ENCODE measurements at places on chromosomes 11 and 22.

DNA sequence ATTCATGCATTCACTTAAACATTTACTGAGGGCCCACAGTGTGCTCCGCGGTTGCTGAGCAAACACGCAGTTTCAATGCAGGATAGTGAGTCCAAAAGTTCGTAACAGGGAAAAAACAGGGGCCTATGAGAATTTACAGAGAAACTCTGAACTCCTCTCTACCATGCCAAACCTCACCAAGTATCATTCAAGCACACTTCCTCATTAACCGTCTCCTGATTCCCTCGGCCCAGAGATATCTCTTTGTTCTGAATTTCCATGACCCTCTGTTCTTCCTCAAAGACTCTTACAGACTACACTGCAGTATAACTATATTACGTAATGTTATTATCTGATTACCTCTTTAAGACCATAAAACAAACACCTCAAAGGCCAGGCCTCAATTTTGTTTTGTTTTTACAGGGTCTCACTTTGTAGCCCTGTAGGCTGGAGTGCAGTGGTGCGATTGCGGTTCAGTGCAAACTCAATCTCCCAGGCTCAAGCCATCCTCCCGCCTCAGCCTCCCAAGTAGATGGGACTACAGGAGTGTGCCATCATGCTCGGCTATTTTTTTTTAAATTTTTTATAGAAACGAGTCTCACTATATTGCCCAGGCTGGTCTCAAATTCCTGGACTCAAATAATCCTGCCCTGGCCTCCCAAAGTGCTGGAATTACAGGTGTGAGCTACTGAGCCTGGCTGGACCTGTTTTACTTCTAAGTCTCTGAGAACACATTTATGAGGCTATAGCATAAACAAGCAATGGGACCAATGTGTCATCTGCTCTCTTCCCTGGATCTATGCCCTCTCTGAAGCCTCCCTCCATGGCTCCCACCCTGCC is 3.6 kb downstream of the HPS4 start:
- DNase-seq: no peak

GRCh38 chr22:22408731-22409696 is 99.5 kb downstream of the ZNF280B start:
- peak; percentile 27 for DNase-seq

- no peak for DNase-seq
These were observed 624.8 kb upstream of the KIRREL3 start for GRCh38 chr11:127625402-127625801.

GRCh38 chr11:117490911-117491310 is 163.3 kb downstream of the CEP164 start:
- no peak for DNase-seq

GRCh38 chr22:20881231-20881630 is 22.4 kb downstream of the SNAP29 start:
- no peak for DNase-seq

DNA sequence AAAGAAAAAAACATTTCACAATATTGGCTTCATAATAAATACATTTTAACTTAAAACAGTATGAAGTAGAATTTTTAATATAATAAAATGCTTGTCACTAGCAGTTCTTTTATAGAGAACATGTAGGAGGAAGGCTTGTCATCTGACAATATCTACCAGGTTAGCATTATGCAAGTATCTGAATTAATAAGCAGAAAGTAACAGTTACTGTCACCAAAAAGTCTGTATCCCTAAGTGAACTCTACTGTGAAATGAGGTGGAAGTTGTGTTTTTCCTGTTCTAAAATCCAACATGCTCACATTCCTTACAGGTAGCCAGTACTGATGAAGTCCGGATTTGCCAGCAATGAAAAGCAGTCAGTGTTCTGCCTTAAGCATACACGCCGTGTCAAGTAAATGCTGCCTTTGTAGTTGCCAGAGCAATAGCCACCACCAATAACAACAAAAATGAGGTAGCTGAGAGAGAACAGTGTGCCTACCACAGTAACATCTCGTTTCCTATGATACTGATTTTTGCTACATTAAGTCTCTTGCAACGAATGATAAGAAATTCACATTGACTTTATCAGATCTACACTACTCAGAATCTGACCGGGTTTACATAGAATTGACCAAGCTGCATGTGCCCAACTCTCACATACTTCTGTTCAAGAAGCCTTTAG is 95.5 kb downstream of the SIK3 start:
- DNase-seq: no peak

- no peak for DNase-seq
These were observed 1578.8 kb upstream of the RAG2 start for GRCh38 chr11:38176686-38177322.

- no peak for DNase-seq
These were observed 94.5 kb upstream of the FGF3 start for GRCh38 chr11:69913591-69914285.

DNA sequence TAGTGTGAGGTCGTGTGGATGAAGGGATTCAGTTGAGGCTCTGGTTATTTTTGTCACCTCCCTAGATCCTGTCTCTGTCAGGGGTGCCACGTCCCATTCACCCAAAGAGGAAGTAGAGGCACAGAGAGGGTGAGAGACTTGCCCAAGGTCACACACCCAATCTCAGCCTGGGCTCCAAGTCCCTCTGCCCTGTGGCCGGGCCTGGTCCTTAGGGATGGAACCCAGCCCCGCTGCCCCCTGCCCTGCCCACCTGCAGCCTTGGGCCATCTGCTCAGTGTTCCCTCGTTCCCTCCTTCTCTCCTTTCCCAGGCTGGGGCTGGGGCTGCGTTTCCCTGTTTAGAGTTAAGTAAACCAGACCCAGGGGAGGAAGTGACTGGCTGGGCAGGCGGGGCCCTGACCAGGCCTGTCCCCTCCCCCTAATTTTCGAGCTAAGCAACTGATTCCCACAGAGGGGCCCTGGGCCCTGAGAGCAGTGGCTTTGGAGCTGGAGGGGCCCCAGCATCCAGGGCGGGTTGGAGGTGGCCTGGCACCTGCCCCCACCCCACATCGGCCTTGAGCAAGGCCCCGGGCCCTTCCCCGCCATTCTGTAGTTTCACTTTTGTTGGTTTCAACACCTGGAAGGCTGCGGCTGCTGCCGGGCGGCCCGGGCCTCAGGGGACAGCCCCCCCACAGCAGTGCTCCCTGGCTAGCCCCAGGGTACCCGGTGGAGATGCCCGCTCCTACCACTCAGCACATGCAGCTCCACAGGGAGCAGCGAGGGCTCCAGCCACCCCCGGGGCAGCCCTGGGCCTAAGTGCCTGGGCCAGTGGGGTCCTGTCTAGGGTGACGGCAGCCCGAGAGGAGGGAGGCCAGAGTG is 1.5 kb downstream of the TCIRG1 start:
- DNase-seq: no peak

DNA sequence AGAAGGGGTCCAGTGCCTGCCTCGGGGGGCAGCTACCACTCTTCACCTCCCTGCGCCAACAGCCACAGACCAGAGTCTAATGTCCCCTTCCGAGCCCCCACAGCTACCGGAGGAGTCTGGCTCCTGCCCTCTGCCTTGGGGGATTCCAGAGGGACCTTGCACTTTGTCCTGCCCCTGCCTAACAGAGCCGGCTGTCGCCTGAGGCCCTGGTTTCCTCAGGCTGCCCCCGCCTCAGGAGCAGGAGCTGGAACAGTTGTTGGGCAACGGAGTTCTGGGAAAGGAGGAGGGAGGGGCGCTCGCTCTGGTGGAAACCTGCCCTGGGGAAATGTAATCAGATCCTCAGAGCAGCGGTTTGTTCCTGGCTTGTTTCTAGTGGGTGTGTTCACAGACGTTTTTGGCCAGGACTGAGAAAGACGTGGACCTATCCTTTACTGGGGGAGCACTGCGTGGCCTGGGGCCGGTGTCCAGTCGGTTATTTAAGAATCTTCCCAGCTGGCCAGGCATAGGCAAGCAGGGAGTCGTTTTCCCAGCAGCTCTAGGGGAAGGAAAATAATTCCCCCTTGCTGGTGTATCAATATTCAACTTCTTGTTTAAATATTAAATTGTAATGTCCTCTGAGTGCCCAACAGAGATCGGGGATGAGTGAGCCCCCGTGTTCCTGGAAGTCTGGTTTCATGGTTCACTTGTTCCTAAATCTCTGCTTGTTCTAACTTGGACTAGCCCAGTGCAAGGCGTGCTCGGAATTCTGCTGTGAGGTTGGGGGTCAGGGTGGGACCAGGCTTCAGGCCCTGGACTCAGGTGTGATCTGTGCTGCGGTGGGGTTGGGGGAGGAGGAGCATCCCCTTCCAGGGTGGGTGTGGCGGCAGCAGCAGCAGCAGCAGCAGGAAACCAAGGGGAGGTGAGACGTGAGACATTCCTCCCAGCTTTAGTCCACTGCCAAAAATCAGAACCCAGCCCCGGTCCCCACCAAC is 32.1 kb downstream of the A4GALT start:
- peak; percentile 33 for DNase-seq

- no peak for DNase-seq
These were observed 93.1 kb upstream of the ZC3H12C start for GRCh38 chr11:110000031-110000502.

GRCh38 chr11:48003926-48004325 is 23.6 kb downstream of the PTPRJ start:
- DNase-seq: no peak

DNA sequence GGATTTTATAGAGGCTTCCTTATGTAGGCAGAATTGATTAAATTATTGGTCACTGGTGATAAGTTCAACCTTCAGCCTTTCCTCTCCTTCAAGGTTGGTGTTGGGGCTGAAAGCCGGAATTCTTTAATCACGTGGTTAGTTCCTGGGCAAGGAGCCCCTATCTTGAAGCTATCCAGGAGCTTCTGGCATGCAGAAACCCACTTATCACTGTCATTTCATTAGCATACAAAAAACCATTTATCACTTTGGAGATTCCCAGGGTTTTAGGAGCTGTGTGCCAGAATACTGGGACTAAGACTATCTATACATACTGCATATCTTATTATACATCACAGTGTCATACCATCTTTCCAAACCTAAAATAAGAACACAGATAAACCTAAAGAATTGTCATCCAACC is 18.5 kb upstream of the MED17 start:
- no peak for DNase-seq

DNA sequence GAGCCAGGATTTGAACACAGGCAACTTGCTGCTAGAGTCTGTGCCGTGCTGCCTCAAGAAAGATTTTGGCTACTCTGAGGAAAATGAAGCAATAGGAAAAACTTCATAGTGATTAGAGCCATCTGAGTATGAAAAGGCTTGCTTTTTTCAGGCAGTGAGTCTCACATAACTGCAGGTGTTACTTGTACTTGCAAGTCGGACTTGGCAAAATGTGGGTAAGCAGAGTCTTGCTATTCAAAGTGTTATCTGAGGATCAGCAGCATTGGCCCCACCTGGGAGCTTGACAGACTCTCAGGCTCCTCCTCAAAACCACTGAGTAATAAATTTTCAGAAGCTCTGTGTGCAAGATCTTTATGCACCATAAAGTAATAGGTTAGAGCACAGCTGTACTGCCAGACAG is 18.1 kb downstream of the RNF141 start:
- no peak for DNase-seq

DNA sequence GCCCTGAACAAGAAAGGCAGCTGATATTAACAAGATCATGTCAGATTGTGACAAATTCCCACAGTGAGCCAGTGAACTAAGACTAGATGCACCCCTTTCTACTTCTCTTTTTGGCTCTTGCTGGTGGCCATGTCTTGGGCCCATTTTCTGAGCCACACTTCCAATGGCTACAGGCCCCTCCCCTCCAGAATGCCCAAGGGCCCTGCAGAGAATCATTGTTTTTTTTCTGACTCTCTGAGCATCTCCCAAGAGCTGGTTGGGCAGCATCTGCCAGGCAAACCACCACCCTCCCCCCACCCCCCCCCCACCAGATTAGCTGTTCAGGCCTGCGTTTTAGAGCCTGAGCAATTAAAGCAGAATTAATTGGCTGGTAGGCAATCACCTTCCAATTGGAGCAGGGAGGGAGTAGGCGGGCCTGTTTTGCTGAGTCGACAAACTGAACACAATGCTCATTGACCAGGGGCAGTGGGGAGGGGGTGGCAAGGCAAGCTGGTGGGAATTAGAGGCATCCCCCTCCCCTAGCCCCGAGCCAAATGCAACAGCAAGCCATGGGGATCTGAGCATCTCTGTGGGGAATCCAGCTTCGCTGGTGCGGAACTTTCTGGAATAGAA is 541.4 kb downstream of the MN1 start:
- no peak for DNase-seq

GRCh38 chr11:122235615-122236014 is 119.6 kb upstream of the BLID start:
- no peak for DNase-seq

All from COR-L47 (cell line).